ENCODE measurements at places on chromosomes 1 and 21. TPM values are rescaled to one million over a fixed set of nuclear protein-coding genes. Genes with fewer than 3 reads are reported as not detected.

Gene FALEC
- not detected for total RNA-seq

Gene GNB1
- total RNA-seq = 157 TPM

- no peak overlapping the region for H3K4me3 ChIP-seq
- no peaks in the 10 kb centered on the region for H3K27me3 ChIP-seq
- no peak for DNase-seq
- no peak overlapping the region for H3K27ac ChIP-seq
- no peaks in the 10 kb centered on the region for H3K36me3 ChIP-seq
Observed at GRCh38 chr1:184197831-184198230, 146.3 kb downstream of the TSEN15 start.

DNA sequence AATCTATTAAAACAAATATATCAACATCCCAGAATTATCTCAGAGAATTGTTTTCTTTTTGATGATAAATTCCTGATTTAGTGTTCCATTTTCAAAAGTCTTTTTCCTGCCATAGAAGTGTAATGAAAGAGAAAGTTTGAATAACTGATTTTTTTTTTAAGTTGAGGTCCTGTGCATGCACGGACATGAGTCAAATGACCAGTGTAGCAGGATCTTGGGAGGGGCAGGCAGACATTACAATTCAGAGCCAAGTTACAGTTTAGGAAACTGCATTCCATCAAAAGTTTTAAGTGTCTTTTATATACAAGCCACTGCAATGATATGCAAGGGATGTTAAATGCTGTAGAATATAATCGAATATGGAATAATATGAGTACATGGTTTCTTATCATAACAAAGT, 227.5 kb downstream of the HMCN1 start:
- no peaks in the 10 kb centered on the region for H3K36me3 ChIP-seq
- no peak for DNase-seq
- no peak overlapping the region for H3K4me3 ChIP-seq

Gene GREM2
- 18.7 TPM for total RNA-seq

GRCh38 chr1:59520827-59521418, 224.0 kb downstream of the FGGY start:
- H3K27me3 ChIP-seq = no peaks in the 10 kb centered on the region
- peak overlapping the region; percentile 74 for H3K27ac ChIP-seq
- H3K4me3 ChIP-seq = no peak overlapping the region
- DNase-seq = peak; percentile 71

DNA sequence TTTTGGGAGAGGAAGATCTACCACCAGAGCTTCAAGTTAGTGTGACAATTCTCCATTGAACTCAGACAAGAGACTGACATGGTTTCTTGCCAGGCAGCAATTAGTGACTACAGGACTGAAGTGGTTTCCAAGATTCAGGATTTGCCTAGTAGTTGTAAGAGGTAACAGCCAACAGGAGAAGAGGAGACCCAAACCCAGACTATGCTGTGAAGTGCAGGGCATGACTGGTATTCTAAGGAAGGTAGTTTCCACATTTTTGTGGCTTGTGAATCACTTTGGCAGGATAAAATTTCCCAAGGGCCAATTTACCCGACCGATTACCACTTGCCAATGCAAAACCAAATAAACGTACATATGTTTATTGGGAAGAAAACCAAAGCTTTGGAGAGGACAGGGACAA, 14.7 kb upstream of the RAP1A start:
- H3K27ac ChIP-seq = peak overlapping the region; percentile 51
- peaks cover 59% of the 10 kb centered on the region for H3K4me1 ChIP-seq
- H3K27me3 ChIP-seq = no peaks in the 10 kb centered on the region
- H3K4me3 ChIP-seq = no peak overlapping the region

DNA sequence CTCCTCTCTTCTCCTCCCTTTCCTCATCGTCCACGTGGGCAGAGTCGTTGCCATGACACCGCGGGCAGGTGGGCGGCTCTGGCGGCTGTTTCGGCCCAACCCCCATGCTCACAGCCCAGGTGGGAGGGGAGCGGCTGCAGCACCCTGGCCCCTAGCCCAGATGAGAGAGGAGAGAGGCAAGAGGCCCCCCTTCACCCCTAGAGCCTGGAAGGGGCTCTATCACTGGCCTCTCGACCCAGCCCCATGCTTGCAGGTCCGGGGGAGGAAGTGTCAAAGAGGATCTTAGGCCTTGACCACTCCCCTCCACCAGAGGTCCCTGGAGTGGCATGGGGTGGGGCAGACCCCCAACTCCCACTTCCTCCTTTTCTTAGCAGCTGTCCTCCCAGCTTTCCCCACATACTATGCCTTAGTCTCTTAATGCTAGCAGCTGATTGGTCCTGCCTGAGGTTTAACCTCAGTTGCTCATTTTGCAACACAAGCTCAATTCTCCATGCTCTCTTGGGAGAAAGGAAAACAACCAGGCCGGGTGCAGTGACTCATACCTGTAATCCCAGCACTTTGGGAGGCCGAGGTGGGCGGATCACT, 10.4 kb downstream of the DLGAP3 start:
- H3K27me3 ChIP-seq = peaks cover 22% of the 10 kb centered on the region
- no peak for DNase-seq
- H3K27ac ChIP-seq = no peak overlapping the region

Gene WNT3A
- not detected for total RNA-seq

Gene SPRR2G
- total RNA-seq = not detected

Gene HLCS
- 13.6 TPM for total RNA-seq

Gene LRIF1
- total RNA-seq = 4.5 TPM

GRCh38 chr21:29064850-29065481, 8.5 kb downstream of the CCT8 start:
- H3K4me1 ChIP-seq = peaks cover under 1% of the 10 kb centered on the region
- H3K27me3 ChIP-seq = no peaks in the 10 kb centered on the region
- no peak overlapping the region for H3K4me3 ChIP-seq
- H3K36me3 ChIP-seq = peaks cover 52% of the 10 kb centered on the region

- H3K36me3 ChIP-seq = no peaks in the 10 kb centered on the region
- peaks cover 7% of the 10 kb centered on the region for H3K4me1 ChIP-seq
- DNase-seq = no peak
- H3K27me3 ChIP-seq = no peaks in the 10 kb centered on the region
- H3K27ac ChIP-seq = no peak overlapping the region
Observed at GRCh38 chr1:207946756-207947155, 35.8 kb upstream of the CD34 start.

DNA sequence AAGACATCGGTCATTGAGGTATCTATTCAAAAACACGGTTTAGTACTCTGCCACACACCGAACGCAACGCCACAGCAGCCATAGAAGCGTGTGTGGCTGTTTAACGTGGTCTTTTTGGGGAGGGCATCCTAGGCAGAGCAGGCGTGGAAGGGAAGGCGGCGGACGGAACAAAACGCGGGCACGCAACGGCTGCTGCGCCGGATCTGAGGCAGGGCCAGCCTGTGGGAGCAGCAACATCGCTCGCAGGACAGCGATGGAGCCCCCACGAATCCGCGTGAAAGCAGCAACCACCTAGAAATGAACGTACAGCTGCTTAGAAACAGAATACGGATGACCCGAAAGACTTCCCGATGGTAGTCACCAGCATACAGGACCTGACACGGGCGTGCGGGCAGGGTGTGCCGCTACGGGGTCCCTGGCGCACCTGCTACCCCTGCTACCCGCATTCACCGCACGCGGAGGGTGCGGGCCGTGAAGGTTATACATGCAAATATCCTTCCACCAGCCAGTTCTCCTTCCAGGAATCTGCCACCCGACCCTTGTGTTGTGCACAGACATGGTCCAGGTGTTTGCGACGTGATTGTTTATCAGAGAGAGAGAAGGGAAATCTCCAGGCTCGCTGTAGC, 114.4 kb upstream of the COL6A1 start:
- no peak overlapping the region for H3K4me3 ChIP-seq
- H3K36me3 ChIP-seq = no peaks in the 10 kb centered on the region
- no peaks in the 10 kb centered on the region for H3K4me1 ChIP-seq

DNA sequence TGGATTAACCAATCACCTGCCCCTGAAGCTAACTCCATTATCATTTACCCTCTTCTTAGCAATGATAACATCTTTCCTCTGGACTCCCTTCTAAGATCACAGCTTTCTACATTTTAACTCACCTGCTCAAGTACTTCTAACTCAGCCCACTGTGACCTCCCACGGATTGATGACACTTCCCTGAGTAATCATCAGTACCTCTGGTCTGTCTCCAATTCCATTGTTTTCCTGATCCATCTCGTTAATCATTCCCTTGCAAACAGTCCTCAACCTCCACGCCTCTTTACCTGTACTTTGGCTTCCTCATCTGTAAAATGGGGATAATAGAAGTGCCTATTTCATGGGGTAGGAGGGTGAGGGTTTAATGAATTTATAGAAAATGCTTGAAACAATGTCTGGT, 195.3 kb upstream of the APP start:
- H3K27ac ChIP-seq = no peak overlapping the region
- H3K36me3 ChIP-seq = no peaks in the 10 kb centered on the region
- H3K4me1 ChIP-seq = no peaks in the 10 kb centered on the region
- H3K27me3 ChIP-seq = no peaks in the 10 kb centered on the region

- no peaks in the 10 kb centered on the region for H3K4me1 ChIP-seq
- no peak overlapping the region for H3K4me3 ChIP-seq
- no peak for DNase-seq
- no peaks in the 10 kb centered on the region for H3K27me3 ChIP-seq
Observed at GRCh38 chr21:32190493-32191144, 88.2 kb downstream of the MIS18A start.

GRCh38 chr1:223289621-223290020, 74.4 kb downstream of the SUSD4 start:
- H3K4me1 ChIP-seq = no peaks in the 10 kb centered on the region
- no peaks in the 10 kb centered on the region for H3K27me3 ChIP-seq
- no peak overlapping the region for H3K4me3 ChIP-seq
- no peak for DNase-seq
- H3K36me3 ChIP-seq = no peaks in the 10 kb centered on the region

DNA sequence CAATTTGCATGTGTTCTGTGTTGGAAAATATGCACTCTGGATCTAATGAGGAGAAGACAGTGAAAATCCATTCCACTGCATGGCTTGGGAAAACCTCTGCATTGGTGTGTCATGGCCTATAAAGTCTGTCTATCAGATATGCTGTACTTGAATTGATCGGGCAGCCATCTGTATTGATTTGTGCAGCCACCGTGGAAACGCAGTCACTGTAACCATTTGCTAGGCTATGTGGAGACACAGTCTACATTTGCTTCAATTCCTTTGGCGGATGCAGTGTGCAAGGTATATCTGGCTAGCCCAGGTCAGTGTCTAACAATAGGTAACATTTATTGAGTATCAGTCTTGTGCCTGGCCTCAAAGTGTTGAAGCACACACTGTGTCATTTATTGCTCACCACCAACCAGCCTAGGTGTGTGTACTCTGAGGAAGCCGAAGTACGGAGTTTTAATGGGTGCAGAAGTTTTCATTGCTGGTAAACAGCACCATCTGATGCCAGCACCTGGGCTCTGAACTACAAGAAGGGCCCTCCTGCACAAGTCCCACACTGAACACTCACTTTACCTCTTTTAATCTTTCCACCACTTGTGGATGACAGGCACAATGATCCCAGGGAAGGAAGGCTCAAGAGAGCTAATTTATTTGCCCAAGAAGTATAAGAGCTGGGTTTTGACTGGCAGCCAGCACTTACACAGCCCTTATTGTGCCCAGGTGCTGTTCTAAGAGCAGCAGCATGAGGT, 83.4 kb downstream of the DAB1 start:
- no peak for DNase-seq
- no peak overlapping the region for H3K4me3 ChIP-seq
- H3K27me3 ChIP-seq = no peaks in the 10 kb centered on the region
- H3K27ac ChIP-seq = no peak overlapping the region
- no peaks in the 10 kb centered on the region for H3K36me3 ChIP-seq

DNA sequence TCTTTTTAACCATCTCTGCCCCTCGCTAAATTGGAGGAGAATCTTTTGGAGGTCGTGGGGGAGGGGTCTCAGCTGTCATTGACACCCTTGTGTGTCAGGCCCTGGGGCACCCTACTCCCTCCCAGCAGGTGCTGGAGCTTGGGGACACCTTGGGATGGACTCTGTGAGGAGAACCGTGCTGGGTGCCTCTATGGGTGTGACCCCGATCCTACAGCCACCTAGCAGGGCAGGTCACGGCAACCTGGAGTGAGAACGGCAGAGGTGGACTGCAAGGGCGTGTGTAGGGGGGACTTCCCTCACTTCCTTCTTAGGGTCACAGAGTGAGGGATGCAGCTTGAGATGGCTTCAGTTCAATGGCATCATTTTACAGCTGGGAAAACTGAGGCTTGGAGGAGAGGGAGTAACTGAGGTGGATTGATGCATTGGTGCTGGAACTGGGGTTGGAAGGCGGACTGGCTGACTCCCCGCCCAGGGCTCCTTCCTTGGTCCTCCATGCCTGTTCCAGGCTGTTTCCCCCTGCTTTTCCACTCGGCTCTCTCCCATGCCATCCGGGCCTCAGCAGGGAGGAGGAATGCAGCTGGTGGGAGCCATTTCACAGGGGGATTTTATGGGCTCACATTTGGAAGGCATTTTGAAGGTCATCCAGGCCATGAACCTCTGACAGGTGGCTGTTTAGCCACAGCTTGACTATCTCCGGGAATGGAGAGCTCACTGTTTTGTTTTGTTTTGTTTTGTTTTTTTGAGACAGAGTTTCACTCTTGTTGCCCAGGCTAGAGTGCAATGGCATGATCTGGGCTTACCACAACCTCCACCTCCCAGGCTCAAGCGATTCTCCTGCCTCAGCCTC, 18.8 kb upstream of the ARHGEF10L start:
- H3K36me3 ChIP-seq = no peaks in the 10 kb centered on the region
- H3K27me3 ChIP-seq = no peaks in the 10 kb centered on the region
- H3K4me1 ChIP-seq = no peaks in the 10 kb centered on the region
- no peak overlapping the region for H3K4me3 ChIP-seq
- DNase-seq = no peak
- H3K27ac ChIP-seq = no peak overlapping the region

DNA sequence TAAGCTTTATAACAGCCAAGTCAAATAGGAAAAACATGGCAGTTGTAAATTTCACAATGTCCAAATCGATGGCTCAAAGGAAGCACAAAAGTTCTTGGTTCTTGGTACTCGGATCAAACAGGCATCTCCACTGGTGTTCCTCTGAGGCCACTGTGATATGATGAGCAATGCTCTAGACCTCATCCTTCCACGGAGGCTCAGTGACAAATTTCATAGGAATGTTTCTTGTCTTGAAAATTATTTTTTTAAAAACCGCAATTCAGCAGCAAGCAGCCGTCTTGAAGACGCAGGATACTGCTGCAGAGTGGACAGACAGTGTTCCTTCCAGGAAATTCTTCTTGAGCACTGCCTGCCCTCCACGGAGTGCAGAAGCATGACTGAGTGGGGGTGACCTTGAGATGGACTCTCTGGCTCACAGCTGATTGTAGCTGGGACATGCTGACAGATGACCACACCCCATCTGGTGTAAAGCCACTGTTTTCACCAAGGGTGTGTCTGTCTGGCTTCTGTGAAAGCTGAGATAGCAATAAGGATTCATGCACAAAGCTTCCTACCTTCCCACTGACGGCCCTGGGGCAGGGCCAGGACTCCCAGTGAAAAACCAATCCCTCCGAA, 61.9 kb downstream of the TIAM1 start:
- no peak overlapping the region for H3K4me3 ChIP-seq
- H3K36me3 ChIP-seq = no peaks in the 10 kb centered on the region
- no peaks in the 10 kb centered on the region for H3K4me1 ChIP-seq
- DNase-seq = no peak
- no peaks in the 10 kb centered on the region for H3K27me3 ChIP-seq

All from sigmoid colon (tissue), 7 donors.